ENCODE measurements at places on chromosomes 5 and 9. TPM values are rescaled to one million over a fixed set of nuclear protein-coding genes. Genes with fewer than 3 reads are reported as not detected.
A peak's percentile ranks its signal among the peaks of the same experiment; 100 is the strongest.

GRCh38 chr9:83287021-83287420, 224.1 kb upstream of the RASEF start:
- H3K27me3 ChIP-seq = no peaks in the 10 kb centered on the region
- DNase-seq = no peak
- no peaks in the 10 kb centered on the region for H3K4me1 ChIP-seq

DNA sequence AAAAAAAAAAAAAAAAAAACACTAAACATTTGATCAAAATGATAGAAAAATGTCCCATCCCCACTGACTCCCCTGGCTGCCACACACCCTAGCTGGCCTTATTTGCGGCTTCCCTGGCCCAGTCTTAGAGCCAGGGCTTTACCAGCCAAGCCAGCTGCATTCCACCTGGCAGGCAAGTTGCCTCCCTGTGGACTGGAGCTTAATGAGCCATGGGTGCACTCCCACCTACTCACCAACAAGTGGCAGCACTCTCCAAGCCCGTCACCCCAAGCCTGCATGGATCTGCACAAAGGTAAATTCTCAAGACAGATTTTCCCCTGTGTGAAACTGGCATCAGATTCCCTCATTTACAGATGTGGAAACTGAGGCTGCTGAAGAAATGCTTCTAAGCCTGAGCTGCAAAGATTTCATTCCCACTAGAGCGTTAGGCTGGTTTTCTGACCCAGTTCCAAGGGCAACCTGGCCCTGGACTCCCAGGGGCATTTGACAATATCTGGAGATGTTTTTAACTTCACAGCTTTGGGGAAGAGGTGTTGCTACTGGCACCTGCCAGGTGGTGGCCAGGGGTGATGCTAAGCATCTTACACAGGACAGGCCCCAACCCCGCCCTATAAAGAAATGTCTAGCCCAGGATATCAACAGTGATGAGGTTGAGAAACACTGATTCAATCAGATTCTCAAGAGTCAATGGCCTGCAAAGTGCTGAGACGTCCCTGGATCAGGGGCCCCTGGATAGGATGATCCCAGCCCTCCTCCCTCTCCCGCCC, 21.9 kb upstream of the VDAC1 start:
- DNase-seq = peak; percentile 49
- peaks cover 5% of the 10 kb centered on the region for H3K4me1 ChIP-seq
- H3K27me3 ChIP-seq = no peaks in the 10 kb centered on the region
- H3K4me3 ChIP-seq = no peak overlapping the region
- H3K36me3 ChIP-seq = no peaks in the 10 kb centered on the region
- no peak overlapping the region for H3K27ac ChIP-seq

DNA sequence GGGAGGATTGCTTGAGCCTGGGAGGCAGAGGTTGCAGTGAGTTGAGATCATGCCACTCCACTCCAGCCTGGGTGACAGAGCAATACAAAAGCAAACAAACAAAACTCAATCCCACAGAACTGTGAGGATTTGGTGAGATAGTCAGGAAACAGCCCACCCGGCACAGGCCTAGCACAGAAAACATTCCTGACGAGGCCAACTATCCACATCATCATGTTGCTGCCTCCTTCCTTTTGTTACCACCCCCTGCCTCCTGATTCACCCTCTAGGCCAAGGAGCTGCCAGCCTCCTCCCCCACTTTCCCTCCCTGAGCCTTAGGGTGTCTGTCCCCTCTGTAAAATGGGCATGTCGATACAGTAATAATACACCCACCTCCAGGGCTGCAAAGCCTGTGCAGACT, 39.0 kb downstream of the STK10 start:
- H3K27me3 ChIP-seq = no peaks in the 10 kb centered on the region
- no peak overlapping the region for H3K4me3 ChIP-seq
- peak overlapping the region; percentile 58 for H3K27ac ChIP-seq
- peaks cover 45% of the 10 kb centered on the region for H3K36me3 ChIP-seq

GRCh38 chr5:131814990-131815389, 18.2 kb upstream of the FNIP1 start:
- no peak for DNase-seq
- H3K4me1 ChIP-seq = peaks cover 4% of the 10 kb centered on the region
- no peak overlapping the region for H3K27ac ChIP-seq
- H3K4me3 ChIP-seq = no peak overlapping the region
- H3K36me3 ChIP-seq = no peaks in the 10 kb centered on the region
- no peaks in the 10 kb centered on the region for H3K27me3 ChIP-seq

GRCh38 chr9:20478786-20479185, 143.5 kb downstream of the MLLT3 start:
- no peak overlapping the region for H3K4me3 ChIP-seq
- DNase-seq = no peak
- H3K27me3 ChIP-seq = no peaks in the 10 kb centered on the region
- H3K36me3 ChIP-seq = peaks cover 10% of the 10 kb centered on the region
- no peak overlapping the region for H3K27ac ChIP-seq

- no peaks in the 10 kb centered on the region for H3K36me3 ChIP-seq
- H3K4me1 ChIP-seq = peaks cover 5% of the 10 kb centered on the region
- no peak overlapping the region for H3K4me3 ChIP-seq
- DNase-seq = no peak
Measured at GRCh38 chr9:68678430-68678829, 26.6 kb upstream of the PIP5K1B start.

DNA sequence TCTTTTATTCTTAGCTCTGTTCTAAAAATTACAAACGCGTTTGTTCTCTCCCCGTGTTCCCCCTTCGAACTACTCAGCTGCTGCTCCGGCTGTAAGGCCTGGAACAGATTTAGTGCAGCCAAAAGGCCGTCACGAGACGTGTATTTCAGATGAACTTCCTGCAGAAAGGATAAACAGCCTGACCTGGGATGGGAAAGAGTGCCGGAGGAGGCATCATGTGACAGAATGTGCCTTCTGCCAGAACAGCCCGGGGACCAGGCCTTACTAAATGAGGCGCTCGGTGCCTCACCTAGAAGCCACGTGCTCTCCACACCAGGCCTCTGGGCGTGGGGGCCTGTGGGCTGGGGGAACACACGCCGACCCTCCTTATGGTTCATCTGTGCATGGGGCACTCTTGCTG, 94.7 kb downstream of the PPARGC1B start:
- H3K4me3 ChIP-seq = no peak overlapping the region
- H3K36me3 ChIP-seq = peaks cover 3% of the 10 kb centered on the region
- H3K4me1 ChIP-seq = peaks cover 2% of the 10 kb centered on the region
- no peaks in the 10 kb centered on the region for H3K27me3 ChIP-seq

The SOHLH1 gene
- not detected for total RNA-seq

The S1PR3 gene
- total RNA-seq = 0.23 TPM

The CRB2 gene
- 0.06 TPM for total RNA-seq

Measured in activated naive CD8-positive, alpha-beta T cell treated with anti-CD3 and anti-CD28 coated beads for 36 hours (primary cell).